RCC 7860 (cell line): ENCODE measurements at places on chromosomes 2 and 18.
A peak's percentile ranks its signal among the peaks of the same experiment; 100 is the strongest.

DNA sequence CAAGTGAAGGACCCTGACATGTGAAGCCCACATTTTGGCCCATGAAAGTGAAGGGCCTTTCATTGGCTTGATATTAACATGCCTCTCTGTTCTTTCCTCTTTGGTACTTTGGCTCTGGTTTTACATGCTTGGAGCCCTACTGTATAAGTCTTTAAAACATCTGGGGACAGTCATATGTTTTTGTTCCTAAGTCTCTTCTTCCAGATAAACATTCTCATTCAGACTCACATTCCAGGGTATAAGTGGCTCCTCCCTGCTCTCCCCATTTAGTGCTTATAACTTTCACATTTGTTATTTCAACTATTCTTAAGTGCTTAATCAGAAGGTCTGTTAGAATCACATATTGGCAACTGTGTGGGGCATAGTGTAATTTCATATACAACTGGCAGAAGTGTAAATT is 1932.2 kb upstream of the CELF4 start:
- no peak for DNase-seq

DNA sequence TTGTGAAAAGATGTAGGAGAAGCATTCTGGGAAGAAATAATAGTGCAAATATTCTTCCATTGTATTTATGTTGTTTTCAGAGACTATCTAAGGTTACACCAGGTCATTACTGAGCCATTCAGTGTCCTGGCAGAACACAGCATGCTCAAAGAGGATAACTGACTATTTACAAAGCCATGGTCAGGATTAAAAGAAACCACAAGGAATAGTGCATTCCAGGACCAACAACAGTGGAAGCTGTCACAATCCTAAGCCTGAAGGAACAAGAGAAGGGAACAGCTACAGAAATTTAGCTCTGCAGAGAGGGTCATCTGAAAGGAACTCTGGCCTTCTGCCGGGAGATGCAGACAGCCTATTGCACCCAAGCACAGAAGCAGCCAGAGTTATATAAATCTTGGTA is 116.7 kb downstream of the DSC3 start:
- no peak for DNase-seq

DNA sequence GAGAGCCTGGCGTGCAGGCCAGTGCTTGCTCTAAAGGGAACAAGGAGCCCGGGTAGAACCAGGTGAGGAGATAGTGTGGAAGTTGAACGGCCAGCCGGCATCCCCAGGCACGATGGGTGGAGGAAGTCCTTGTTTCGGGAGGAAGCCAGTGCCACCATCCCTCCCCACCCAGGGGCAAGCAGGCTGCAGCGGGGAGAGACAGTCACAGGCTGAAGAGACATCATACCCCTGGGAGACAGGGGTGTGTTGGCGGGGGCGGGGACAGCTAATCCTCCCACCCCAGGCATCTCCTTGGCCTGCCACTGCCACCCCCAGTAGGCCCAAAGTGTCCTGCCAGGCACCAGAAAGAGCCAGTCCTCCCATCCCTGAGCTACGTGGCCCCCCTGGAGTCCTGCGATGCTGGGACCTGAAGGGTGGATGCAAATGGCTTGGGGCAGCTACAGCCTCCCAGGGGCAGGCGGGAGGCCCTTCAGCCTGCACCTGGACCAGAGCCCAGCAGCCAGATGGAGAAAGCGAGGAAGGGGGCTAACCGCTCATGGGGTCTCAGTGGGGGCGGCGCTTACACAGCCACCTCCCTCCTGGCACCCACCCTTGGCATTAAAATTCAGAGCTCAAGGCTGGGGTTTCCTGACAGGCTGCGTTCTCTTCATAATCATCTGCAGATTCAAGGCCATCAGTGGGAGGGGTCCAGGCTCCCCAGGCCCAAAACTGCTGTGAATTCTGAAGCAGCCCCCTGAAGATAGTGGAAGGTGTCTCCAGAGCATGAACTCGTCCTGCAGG is 14.8 kb upstream of the GPR55 start:
- no peak for DNase-seq

GRCh38 chr18:77054606-77055428 is 77.8 kb downstream of the MBP start:
- DNase-seq = peak; percentile 76

GRCh38 chr2:121746071-121746578 is 9.3 kb upstream of the TSN start:
- DNase-seq = peak; percentile 93

- no peak for DNase-seq
Observed at GRCh38 chr18:3827236-3827845, 377.4 kb downstream of the TGIF1 start.

DNA sequence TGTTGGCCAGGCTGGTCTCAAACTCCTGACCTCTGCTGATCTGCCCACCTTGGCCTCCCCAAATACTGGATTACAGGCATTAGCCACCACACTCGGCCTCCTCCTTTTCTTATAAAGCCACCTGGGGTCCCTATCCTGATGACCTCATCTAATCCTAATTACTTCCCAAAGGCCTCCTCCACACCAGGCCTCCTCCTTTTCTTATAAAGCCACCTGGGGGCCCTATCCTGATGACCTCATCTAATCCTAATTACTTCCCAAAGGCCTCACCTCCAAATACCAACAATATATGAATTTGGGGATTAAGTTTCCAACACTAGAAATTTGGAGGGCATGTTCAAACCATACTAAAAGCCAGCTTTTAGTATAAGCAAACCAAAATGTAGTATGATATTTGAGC is 9.7 kb upstream of the RMC1 start:
- no peak for DNase-seq

DNA sequence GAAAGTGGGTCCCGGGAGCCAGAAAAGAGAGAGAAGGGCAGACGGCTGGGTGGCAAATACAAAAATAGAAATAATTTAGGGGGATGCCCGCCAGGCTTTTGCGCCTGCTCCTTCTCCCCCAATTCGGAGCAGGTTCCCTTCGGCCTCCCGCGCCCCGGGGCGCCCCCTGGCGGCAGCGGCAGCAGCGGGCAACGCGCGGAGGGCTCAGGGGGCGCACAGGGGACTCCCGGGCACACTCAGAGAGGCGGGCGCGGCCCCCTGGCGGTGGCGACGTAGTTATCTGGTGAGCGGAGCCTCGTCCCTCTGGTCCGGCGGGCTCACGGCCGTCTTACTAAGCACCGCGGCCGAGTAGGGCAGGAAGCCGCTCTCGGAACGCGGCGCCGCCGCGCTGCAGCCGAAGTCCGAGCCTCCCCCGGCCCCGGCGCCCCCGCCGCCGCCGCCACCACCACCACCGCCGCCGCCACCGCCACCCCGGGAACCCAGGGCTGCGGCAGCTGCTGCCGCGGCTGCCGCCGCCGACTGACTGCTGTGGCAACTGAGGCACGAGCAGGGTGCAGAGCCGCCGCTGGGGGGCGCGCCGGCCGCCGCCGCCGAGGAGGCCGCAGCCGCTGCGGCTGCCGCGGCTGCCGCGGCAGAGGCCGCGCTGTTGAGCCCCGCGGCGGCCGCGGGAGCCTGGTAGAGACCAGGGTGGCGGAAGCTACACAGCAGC is 3.8 kb downstream of the EVX2 start:
- peak; percentile 44 for DNase-seq

- DNase-seq = no peak
Observed at GRCh38 chr2:180655842-180656454, 324.5 kb upstream of the UBE2E3 start.

DNA sequence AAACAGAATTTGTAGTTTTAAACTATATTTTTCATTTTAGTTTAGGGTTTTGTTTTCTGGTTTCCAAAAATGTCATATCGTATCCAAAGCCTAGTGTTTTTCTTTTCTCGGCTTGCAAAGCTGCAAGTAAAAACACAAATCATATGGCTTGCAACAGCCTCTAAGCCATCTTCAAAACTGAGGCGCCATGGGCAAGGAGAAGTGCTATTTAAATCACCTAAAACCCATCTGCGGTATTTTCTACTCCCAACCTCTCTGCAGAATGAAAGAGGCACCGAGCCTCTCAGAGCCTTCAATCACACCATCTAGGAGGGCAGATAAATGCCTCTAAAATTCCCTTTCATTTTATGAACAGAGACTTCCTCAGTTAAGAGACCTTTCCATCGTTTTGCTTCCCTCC is 25.2 kb downstream of the FECH start:
- DNase-seq = no peak

- DNase-seq = no peak
Observed at GRCh38 chr2:98896416-98896815, 39.6 kb downstream of the CRACDL start.

DNA sequence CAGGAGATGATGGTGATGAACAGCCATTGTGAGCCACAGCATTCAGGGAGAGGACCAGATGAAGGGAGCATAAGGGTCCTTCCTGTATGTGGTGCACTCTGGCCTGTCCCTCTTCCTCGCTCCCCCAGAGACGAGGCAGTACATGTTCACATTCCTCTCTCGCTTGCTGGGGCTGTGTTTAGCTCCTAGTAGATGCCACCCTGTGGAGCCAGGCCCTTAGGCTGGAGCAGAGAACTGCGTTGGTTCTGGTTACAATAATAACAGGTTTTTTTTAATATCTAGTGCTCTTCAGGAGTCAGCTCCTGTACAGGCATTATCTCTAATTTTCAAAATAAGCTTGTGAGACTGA is 171.1 kb upstream of the MYT1L start:
- no peak for DNase-seq

- no peak for DNase-seq
Observed at GRCh38 chr2:233044974-233045605, 12.6 kb downstream of the NEU2 start.

GRCh38 chr2:70923378-70924015 is 12.2 kb upstream of the ATP6V1B1 start:
- DNase-seq = no peak

- DNase-seq = no peak
Observed at GRCh38 chr2:2600366-2600765, 269.3 kb upstream of the MYT1L start.
